Dermis microvascular lymphatic vessel endothelial cell (primary cell): ENCODE measurements at places on chromosomes 16 and 17.

DNA sequence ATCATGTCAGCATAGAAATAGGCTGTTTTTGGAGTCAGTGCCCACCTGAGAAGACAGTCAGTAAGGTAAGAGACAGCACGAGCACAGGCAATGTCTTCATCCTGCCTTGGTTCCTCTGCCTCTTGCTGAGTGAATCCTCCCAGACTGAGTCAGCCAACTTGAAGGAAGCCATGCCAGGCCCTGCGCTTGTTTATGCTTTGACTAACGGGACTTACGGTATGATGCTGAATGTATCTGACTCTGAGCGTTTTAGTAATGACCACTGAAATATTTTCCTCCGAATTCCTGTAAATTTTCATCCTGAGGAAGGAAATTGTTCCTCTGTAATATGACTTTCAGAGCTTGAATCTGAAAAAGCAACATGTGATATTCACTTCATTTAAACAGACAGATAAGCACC, 18.0 kb downstream of the C17orf67 start:
- DNase-seq: no peak

DNA sequence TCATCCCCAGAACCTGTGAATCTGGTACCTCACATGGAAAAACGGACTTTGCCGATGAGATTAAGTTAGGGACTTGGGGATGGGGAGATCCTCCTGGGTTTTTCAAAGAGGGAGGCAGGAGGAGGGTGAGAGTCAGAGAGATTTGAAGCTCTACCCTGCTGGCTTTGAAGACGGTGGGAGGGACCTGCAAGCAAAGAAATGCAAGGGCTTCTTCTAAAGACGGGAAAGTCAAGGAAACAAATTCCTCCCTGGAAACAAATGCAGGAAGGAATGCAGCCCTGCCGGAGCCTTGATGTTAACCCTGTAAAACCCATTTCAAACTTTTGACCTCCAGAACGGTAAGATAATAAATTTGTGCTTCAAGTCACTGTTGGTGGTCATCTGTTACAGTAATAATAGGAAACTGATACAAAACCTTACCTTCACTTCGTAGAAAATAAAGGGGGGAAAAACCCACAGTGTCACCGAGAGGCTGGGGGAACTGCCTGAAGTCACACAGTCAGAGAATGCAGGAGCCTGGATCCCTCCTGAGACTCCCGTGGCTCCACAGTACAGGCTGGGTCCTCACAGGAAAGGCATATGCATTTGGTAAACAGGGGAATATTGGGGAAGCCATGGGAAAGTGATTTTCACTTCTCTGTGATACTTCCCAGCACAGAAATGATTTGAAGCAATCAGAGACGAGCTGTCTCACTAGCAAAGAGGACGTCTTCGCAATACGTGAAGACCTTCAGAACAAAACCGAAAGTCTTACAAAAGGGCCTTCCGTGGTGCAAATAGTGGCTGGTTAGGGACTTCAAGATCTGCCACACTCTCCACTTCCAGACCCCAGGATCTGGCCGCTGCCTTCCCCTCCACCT, 58.9 kb upstream of the CLEC3A start:
- no peak for DNase-seq

DNA sequence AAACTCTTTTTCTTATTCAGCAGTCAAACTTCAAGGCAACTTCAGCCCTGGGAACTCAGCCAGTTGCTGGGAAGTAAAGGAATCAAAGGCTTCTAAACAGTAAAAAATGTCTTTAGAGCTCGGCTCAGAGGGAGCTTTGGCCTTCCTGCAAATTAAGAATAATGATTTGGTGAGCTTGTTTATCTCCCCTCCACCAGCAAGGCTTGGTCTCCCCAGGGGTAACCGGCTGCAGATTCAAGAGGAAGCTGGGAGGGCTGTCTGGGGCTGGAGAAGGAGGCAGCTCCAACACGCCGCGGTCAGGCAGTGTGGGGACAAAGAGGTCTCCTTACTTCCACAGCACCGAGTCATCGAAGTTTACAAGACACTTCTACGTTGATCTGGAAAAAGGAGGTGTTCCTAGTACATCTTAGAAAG, 17.7 kb upstream of the DOC2B start:
- DNase-seq: no peak

DNA sequence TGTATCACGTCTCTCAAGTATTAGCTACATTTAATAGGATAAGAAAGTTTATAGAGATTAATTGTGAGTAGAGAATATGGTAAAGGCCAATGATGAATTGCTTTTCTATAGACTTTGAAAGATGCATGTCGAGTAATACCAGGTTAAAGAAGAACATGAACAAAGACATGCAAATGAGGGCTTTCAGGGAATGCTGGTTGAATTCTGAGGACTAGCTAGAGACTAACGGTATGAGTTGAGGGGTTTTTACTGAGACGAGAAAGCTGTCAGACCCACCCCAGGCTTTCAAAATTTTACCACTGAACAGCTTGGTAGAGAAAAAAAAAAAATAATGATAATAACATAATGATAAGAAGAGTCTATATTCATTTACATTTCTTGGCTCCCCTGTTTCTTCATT, 796.0 kb upstream of the CDH8 start:
- DNase-seq: no peak

GRCh38 chr16:48526058-48526957, 83.7 kb downstream of the N4BP1 start:
- DNase-seq: no peak

- DNase-seq: no peak
These were observed 40.6 kb downstream of the ABCA10 start for GRCh38 chr17:69188064-69188463.

GRCh38 chr17:34241062-34241461, 14.0 kb upstream of the CCL2 start:
- DNase-seq: peak; percentile 81

- DNase-seq: no peak
These were observed 63.8 kb downstream of the RAP1GAP2 start for GRCh38 chr17:2860045-2860444.

GRCh38 chr17:72510351-72511016, 389.7 kb downstream of the SOX9 start:
- DNase-seq: no peak
